Activated T-cell treated with anti-CD3 and anti-CD28 coated beads, Interleukin-2, amount 50 U/mL, for 72 hours (primary cell): ENCODE measurements at places on chromosomes 1 and 21. TPM values are rescaled to one million over a fixed set of nuclear protein-coding genes. Genes with fewer than 3 reads are reported as not detected.

GRCh38 chr1:185396126-185396525 lies 79.1 kb upstream of the IVNS1ABP start:
- H3K36me3 ChIP-seq, result no peaks in the 10 kb centered on the region
- H3K4me3 ChIP-seq, result no peak overlapping the region
- H3K27ac ChIP-seq, result no peak overlapping the region
- H3K27me3 ChIP-seq, result no peaks in the 10 kb centered on the region
- H3K4me1 ChIP-seq, result no peaks in the 10 kb centered on the region

- no peaks in the 10 kb centered on the region for H3K36me3 ChIP-seq
- DNase-seq, result no peak
- H3K27ac ChIP-seq, result no peak overlapping the region
- no peaks in the 10 kb centered on the region for H3K4me1 ChIP-seq
Observed at GRCh38 chr1:79845936-79846335, 839.4 kb upstream of the ADGRL4 start.

DNA sequence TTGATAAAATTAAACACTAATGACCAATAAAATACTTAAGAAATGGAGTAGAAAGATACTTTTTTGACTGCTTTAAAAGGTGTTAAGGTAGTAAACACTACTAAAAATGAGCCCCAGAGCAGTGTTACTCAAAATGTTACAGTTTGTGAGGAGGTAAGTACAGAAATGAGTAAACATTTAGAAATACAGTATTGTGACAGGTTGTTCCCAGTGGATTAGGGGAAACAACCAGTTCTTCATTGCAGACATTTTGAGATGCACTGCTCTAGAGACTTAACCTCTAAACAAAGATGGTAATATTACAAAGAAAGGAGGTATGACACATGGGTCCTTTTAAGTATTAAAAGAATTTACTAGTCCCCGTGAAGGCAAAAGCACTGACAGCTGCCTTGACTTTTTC lies 12.7 kb downstream of the DHX9 start:
- peak overlapping the region; percentile 57 for H3K27ac ChIP-seq
- peaks cover 17% of the 10 kb centered on the region for H3K36me3 ChIP-seq
- H3K27me3 ChIP-seq, result no peaks in the 10 kb centered on the region
- peaks cover 48% of the 10 kb centered on the region for H3K4me1 ChIP-seq

GRCh38 chr1:14549897-14550620 lies 48.4 kb upstream of the KAZN start:
- no peaks in the 10 kb centered on the region for H3K36me3 ChIP-seq
- no peak overlapping the region for H3K27ac ChIP-seq
- H3K4me1 ChIP-seq, result no peaks in the 10 kb centered on the region
- peaks cover 19% of the 10 kb centered on the region for H3K27me3 ChIP-seq

DNA sequence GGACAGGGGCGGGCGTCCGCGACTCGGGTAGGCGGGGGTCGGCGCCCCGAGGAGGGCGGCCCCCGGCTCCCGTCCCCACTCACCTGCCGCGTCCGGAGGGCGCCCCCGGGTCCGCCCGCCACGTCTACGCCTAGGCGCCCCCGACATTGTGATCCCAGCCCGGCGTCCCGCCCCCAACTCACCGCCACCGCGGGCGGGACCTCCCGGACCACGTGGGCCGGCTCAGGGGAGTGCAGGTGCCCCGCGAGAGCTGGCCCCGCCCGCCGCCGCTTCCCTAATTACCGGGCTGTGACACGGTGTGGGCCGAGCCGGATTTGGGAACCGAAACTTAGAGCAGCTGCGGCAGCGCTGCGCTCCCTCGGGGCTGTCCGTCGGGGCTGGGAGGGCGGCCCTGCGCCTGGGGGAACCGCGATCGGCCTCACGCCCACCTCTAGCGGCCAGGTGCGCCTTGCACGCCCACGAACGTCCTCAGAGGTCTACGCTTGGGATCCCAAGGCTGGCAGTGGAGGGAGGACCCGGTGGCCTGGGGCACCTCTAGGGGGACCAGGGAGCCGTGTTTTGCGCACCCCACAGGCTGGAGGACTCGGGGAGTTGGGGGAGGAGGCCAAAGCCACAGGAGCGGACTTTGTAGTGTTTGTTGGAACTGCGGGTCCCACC lies 521 bp upstream of the NADK start:
- peaks cover 3% of the 10 kb centered on the region for H3K36me3 ChIP-seq
- no peaks in the 10 kb centered on the region for H3K27me3 ChIP-seq
- H3K4me1 ChIP-seq, result peaks cover 66% of the 10 kb centered on the region
- DNase-seq, result peak; percentile 74
- peak overlapping the region; percentile 74 for H3K4me3 ChIP-seq
- peak overlapping the region; percentile 94 for H3K27ac ChIP-seq

- peaks cover 3% of the 10 kb centered on the region for H3K36me3 ChIP-seq
- no peak overlapping the region for H3K4me3 ChIP-seq
- H3K4me1 ChIP-seq, result peaks cover 38% of the 10 kb centered on the region
- no peaks in the 10 kb centered on the region for H3K27me3 ChIP-seq
- no peak overlapping the region for H3K27ac ChIP-seq
Observed at GRCh38 chr1:52552236-52552504, 722 bp downstream of the TUT4 start.

DNA sequence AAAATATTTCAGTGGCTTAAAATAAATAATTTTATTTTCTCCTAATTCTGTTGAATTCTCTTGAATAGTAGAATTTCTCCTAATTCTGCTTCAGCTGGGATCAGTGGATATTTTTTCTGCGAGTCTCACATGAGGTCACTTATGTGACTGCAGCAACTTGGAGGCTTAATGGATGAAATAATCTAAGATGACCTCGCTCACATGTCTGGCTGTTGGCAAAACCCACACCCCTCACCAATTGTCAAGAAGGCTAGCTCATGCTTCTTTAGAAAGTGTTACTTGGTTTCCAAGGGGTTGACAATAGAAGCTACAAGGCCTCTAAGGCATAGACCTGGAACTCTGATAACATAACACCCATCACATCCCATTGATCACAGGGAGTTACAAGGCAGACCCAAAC lies 156.9 kb upstream of the DPYD start:
- H3K36me3 ChIP-seq, result no peaks in the 10 kb centered on the region
- no peak overlapping the region for H3K27ac ChIP-seq
- no peaks in the 10 kb centered on the region for H3K27me3 ChIP-seq
- no peak overlapping the region for H3K4me3 ChIP-seq
- no peak for DNase-seq

GRCh38 chr1:66438501-66438900 lies 95.5 kb upstream of the SGIP1 start:
- peak overlapping the region; percentile 83 for H3K4me3 ChIP-seq
- H3K27ac ChIP-seq, result peak overlapping the region; percentile 66
- H3K36me3 ChIP-seq, result no peaks in the 10 kb centered on the region

DNA sequence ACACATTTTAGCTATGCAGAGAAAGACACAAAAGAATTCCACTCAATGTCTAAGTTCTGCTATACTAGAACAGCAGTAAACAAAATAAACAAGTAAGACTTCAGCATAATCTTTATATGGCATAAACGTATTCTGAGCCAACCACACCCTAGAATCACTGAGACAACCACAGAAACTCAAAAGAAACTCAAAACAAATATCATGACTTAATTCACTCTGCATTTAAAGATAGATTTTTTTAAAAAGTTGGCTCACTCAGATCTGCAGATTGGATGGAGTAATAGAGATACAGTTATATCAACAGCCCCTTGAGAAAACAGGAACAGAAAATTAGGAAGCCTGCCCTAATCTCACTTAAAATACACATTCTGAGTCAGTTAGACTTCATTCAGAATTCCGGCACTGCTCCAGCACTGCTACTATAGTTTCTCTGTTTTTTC lies 95.0 kb downstream of the COL24A1 start:
- H3K4me3 ChIP-seq, result no peak overlapping the region
- no peak for DNase-seq
- H3K27ac ChIP-seq, result no peak overlapping the region
- no peaks in the 10 kb centered on the region for H3K4me1 ChIP-seq
- H3K36me3 ChIP-seq, result no peaks in the 10 kb centered on the region

GRCh38 chr1:107871259-107871658 lies 93.7 kb downstream of the VAV3 start:
- peaks cover 32% of the 10 kb centered on the region for H3K4me1 ChIP-seq
- peaks cover 4% of the 10 kb centered on the region for H3K36me3 ChIP-seq
- no peak for DNase-seq
- H3K27me3 ChIP-seq, result no peaks in the 10 kb centered on the region
- H3K27ac ChIP-seq, result peak overlapping the region; percentile 91
- H3K4me3 ChIP-seq, result peak overlapping the region; percentile 25

The RBM8A gene
- 238 TPM for total RNA-seq

The OR2L5 gene
- 0.16 TPM for total RNA-seq

The GBP7 gene
- total RNA-seq, result not detected

The C1orf87 gene
- not detected for total RNA-seq
